ENCODE measurements at places on chromosomes 11 and 22. TPM values are rescaled to one million over a fixed set of nuclear protein-coding genes. Genes with fewer than 3 reads are reported as not detected.
A peak's percentile ranks its signal among the peaks of the same experiment; 100 is the strongest.

DNA sequence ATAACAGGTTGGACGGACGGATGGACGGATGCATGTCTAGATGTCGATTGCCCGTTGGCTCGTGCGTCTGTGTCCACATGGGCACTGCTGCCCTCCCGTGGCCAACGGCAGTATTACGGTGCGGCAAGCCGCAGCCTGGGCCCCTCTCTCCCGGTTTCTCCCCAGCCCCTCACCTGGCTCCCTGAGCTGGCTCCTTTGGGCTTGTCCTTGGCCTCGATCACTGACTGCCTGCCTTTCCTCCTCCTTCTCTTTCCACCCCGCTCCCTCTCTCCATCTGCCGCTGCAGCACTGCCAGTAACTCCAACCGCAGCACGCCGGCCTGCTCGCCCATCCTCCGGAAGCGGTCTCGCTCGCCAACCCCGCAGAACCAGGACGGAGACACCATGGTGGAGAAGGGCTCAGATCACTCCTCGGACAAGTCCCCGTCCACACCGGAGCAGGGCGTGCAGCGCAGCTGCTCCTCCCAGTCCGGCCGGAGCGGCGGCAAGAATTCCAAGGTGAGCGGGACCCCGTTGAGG is 77.3 kb downstream of the SCN3B start:
- peak; percentile 68 for DNase-seq

- DNase-seq = no peak
These were observed 2.0 kb upstream of the RELT start for GRCh38 chr11:73374151-73374550.

SLC5A12 gene
- not detected for total RNA-seq

DNA sequence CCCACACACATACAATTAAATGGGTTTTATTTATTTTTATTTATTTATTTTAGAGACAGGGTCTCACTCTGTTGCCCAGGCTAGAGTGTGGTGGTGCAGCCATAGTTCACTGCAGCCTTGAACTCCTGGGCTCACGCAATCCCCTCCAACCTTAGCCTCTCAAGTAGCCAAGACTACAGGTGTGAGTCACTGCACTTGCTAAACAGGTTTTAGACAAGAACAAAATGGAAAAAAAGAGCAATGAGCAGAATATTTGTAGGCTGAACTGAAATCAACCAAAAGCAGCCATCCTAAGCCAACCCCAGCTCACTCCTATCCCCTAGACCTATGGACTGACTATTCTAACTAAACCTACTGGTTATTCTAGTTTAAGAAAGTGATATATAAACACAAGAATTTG is 37.8 kb downstream of the MRE11 start:
- peak; percentile 16 for DNase-seq

ARHGEF17 gene
- total RNA-seq = 28.0 TPM

GRCh38 chr22:24089951-24090350 is 78.8 kb downstream of the CABIN1 start:
- DNase-seq = no peak

DNA sequence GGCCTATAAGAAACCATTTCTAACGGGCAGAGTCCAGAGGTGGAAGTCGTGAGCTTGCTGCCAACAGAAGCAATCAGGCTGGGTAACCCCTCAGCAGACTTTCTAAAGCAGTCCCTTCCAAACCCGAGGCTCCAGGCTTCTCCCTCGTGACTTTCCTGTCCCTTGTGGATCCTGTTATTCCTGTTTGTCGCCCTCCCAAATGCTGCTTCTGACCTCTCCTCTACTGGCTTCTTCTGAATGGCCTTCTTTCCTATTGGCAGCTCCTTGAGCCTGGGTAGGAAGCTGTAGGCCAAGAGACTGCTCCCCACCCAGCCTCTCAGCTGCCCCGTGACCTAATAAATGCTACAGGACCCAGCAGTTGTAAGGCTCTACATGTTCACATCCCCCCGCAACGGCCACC is 35.0 kb downstream of the MAFF start:
- no peak for DNase-seq

MMP1 gene
- not detected for total RNA-seq

POLDIP3 gene
- 23.1 TPM for total RNA-seq

GRCh38 chr11:132862933-132863332 is 669.4 kb downstream of the OPCML start:
- no peak for DNase-seq

MS4A8 gene
- 6.5 TPM for total RNA-seq

OR56A3 gene
- not detected for total RNA-seq

GRCh38 chr11:119942583-119943297 is 195.2 kb downstream of the TRIM29 start:
- DNase-seq = no peak

MMP11 gene
- total RNA-seq = 2.0 TPM

CRYBB1 gene
- 0.52 TPM for total RNA-seq

- DNase-seq = no peak
These were observed 72.2 kb downstream of the SCUBE1 start for GRCh38 chr22:43270949-43271348.

GRCh38 chr11:16867097-16867496 is 128.7 kb downstream of the C11orf58 start:
- no peak for DNase-seq

DNA sequence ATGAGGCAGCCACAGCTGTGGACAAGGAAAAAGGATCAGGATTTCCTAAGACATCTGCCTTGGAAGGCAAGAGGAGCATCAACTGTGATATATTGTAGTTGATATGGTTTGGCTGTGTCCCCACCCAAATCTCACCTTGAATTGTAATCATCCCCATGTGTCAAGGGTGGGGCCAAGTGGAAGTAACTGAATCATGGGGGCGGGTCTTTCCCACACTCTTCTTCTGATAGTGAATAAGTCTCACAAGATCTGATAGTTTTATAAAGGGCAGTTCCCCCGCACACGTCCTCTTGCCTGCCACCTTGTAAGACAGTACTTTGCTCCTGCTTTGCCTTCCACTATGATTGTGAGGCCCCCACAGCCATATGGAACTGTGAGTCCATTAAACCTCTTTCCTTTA is 10.2 kb downstream of the RIC8A start:
- no peak for DNase-seq

DNA sequence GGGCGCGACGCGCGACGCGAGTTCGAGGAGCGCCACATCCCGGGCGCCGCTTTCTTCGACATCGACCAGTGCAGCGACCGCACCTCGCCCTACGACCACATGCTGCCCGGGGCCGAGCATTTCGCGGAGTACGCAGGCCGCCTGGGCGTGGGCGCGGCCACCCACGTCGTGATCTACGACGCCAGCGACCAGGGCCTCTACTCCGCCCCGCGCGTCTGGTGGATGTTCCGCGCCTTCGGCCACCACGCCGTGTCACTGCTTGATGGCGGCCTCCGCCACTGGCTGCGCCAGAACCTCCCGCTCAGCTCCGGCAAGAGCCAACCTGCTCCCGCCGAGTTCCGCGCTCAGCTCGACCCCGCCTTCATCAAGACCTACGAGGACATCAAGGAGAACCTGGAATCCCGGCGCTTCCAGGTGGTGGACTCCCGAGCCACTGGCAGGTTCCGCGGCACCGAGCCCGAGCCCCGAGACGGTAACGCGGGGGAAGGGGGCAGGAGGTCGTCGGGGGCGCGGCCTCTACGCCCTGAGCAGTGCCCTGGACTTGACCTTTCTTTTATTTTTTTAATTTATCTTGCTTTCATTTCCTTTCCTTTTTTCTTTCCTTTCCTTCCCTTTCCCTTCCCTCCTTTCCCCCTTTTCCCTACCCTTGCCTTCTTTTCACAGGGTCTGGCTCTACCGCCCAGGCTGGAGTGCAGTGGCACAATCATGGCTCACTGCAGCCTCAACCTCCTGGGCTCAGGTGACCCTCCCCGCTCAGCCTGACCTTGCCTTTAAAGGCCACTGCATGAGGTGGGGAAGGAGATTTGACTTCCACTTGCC is 5.0 kb downstream of the MPST start:
- no peak for DNase-seq

- DNase-seq = peak; percentile 63
These were observed 3.5 kb downstream of the CBX7 start for GRCh38 chr22:39148727-39149535.

EPS8L2 gene
- total RNA-seq = 126 TPM

GRCh38 chr22:43876866-43877509 is 14.7 kb upstream of the SULT4A1 start:
- no peak for DNase-seq

- DNase-seq = peak; percentile 34
These were observed 308.8 kb downstream of the TBC1D22A start for GRCh38 chr22:47071078-47071806.

- no peak for DNase-seq
These were observed 36.1 kb upstream of the ADSL start for GRCh38 chr22:40310081-40310767.

DNA sequence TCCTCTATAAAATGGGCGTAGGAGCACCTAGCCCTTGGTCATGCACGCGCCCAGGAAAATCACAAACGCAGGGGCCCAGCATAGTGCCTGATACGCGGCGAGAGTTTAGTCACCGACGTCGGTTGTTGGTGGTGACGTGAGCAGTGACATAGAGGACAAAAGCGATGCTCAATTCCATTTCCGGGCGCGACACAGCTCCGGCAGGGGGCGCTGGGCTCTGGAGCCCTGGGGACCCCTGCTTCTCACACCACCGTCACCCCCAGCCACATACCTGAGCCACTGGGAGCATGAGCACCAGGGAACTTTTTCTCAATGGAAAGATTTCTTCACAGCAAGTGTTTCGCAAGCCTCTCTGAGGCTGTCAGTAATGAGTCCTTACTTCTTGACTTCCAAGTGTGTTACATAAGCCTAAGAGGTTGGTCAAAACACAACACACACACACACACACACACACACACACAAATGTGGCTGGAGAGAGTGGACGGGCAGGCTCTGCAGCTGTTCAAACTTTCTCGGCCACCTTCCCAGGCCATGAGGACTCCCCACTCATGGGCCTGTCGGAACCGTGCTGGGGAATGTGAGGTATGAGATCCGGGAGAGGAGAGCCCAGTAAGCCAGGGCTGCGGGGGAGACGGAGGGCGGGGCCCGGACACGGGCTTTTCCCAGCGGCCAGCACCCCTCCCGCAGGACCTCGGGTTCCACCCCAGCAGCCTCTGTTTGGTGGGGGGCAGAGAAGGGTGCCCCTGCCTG is 36.9 kb upstream of the LINC01488 start:
- peak; percentile 70 for DNase-seq

- no peak for DNase-seq
These were observed 85.4 kb downstream of the MTNR1B start for GRCh38 chr11:93054881-93055280.

- DNase-seq = no peak
These were observed 107.6 kb downstream of the GALNT18 start for GRCh38 chr11:11514246-11514645.

DNA sequence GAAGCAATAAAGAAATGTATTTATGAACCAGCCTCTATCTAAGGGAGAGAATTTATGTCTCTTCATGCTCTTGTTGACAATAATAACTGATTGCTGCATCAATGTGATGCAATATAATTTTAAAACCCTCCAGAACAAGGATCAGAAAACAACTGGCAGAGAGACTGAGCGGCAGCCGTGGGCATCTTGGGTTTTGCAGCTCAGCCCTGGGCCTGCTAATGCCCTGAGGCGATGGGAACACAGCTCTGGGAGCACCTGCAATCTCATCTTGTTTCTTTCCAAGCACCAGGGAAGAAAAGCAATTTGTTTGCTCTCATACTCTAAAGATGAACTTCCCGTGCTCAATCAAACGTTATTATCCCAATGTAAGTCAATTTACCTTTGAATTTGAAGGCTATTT is 245.7 kb downstream of the ST3GAL4 start:
- DNase-seq = no peak

- DNase-seq = peak; percentile 31
These were observed 6.3 kb downstream of the FDX1 start for GRCh38 chr11:110435780-110436717.

DNA sequence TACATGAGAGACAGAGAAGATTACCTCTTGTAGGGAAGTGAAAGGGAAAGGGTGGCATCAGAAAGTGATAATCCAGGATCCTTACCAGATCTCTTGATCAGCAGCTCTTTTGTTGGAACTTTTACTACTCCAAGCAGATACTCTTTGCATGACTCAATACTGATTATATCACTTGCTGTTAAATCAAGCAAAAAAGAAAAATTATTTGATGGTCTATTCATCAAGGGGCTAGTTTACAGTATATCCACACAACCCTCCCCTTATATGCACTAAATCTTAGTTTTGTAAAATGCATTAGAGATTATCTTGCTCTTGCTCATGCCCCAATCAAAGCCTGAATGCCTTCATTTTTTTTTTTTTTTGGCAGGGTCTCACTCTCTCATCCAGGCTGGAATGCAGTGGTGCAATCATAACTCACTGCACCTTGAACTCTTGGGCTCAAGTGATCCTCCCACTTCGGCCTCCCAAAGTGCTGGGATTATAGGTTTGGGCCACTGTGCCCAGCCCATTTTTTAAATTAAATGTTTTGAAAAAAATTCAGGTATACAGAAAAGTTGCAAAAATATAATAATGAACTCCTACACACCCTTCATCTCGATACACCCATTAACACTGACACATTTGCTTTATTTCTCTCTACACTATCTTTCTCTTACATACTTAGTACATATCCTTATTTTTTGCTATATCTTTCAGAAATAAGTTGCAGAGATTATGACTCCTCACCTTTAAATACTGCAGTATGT is 76.1 kb upstream of the UCP3 start:
- no peak for DNase-seq

GRCh38 chr11:122696662-122697061 is 41.1 kb downstream of the UBASH3B start:
- no peak for DNase-seq

LRP4 gene
- 10.6 TPM for total RNA-seq

DNA sequence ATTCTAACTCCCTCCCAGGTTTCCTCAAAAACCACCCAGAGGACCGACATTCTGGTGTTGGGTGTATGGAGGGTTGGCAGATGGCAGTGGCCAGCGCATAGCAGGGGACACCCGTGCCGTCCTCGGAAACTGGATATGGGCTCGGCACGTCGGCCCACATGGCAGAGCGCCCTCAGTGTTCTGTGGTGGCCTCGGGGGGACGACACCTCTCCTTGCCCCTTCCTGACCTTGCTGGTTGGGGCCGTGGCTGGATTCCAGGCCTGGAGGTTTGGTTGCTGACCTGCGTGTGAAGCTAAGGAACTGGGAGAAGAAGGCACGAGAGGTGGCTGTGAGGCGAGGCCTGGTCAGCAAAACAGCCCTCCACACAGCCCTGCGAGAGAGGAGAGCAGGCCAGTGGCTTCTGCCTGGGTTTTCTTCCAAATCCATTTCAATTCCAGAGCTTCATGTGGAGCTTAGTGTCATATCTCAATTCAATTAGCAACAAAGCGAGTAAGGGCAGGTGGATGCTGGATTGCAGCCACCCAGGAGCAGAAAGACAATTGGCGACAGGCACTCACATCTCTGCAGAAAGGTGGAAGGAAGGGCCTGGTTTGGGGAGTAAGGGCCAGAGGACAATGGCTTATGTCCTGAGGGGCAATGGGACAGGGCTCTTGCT is 478.4 kb downstream of the BRD1 start:
- DNase-seq = no peak

DNA sequence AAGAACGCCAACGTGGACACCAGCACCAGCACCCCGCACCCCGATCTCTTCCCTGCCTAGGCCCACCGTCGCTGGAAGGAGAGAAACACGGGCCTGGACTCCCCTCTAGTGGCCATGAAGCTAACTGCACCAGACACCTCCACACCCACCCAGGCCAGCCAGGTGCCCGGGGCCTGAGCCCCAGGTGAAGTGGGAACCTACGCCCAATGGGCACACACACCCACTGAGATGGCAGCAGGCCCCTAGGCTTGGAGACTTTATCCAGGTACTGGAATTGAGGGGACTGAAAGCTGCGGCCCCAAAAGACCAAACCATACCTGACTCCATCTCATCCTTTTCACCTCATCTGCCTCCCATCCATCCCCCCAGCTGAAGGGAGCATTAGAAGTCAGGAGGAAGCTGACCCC is 81.0 kb downstream of the BUD13 start:
- DNase-seq = peak; percentile 49

C11orf87 gene
- total RNA-seq = not detected

SAA1 gene
- 24.1 TPM for total RNA-seq

GRCh38 chr11:18012122-18012905 is 533 bp downstream of the SERGEF start:
- DNase-seq = peak; percentile 35
